T-helper 9 cell (primary cell): ENCODE measurements at places on chromosomes 7 and 10.

GRCh38 chr10:11713963-11714362 is 28.2 kb upstream of the ECHDC3 start:
- no peak for DNase-seq

GRCh38 chr7:47232751-47233412 is 349.0 kb downstream of the TNS3 start:
- no peak for DNase-seq

DNA sequence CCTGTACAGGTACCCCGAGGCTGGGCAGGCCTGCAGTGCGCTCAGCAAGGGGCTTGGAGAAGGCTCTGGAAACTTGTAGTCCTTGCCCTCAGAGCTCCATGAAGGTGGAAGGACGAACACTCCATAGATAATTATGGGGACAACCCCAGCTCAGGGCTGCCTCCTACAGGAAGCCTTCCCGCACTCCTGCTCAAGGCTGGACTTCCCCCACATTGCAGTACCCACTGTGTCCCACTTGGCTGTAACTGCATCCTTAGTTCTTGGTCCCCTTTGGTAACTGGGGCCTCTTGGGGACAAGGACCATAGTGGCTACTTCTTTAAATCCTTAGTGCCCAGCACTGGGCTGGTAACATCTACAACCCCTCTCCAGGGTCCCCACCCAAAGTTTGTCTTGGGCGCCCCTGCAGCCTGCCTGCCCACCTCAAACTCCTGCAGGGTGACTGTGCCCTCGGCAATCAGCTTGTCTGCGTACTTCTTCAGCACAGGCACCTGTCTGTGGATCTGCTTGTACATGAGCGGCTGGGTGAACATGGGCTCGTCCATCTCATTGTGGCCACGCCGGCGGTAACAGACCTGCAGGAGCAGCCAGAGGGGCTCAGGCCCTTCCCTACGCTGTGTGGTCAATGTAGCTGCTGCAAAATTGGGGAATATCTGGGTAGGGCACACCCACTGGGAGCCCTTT is 17.1 kb downstream of the OGDHL start:
- no peak for DNase-seq

GRCh38 chr7:46566097-46566774 is 645.2 kb upstream of the IGFBP3 start:
- no peak for DNase-seq

DNA sequence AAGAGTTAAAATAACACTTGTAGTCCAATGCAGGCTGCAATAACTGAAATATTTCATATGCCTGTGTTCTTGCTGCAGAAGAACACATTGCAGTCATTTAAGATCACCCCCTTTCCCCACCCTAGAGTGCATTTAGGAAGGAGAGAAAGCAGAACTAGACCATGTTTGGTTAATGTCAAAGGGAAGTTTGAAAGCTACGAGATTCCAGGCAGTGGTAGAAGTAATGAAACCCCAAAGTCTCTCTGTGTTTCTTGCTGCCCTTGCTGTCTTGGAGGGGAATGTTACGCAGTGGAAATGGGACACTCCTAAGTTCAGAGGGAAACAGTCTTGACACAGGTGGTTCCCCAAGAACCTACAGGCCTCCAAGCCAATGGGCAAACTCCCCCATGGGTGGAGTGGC is 242.9 kb downstream of the PTEN start:
- DNase-seq: no peak

- no peak for DNase-seq
Measured at GRCh38 chr10:20993389-20993788, 96.3 kb upstream of the NEBL start.

DNA sequence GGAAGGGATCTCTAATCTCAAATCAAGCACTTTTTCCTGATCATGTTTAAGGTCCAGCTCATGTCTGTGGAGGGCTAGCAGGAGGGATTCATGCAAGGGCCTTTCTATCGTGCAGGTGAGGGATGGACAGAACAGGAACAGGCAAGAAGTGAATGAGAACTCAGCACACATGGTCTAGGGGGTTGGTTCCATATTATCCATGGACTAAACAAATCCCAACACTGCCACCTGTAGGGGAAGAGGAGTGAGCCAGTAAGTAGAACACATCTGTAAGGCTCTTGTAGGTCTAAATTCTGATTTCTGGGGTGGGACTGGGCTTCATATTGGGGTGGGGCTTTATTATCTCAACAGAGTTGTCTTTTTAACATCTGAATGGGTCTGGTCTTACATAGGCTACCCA is 138.0 kb upstream of the TARP start:
- DNase-seq: no peak

- DNase-seq: no peak
Measured at GRCh38 chr10:132450466-132450824, 53.4 kb downstream of the PWWP2B start.

GRCh38 chr7:46173476-46174195 is 252.6 kb upstream of the IGFBP3 start:
- DNase-seq: no peak

DNA sequence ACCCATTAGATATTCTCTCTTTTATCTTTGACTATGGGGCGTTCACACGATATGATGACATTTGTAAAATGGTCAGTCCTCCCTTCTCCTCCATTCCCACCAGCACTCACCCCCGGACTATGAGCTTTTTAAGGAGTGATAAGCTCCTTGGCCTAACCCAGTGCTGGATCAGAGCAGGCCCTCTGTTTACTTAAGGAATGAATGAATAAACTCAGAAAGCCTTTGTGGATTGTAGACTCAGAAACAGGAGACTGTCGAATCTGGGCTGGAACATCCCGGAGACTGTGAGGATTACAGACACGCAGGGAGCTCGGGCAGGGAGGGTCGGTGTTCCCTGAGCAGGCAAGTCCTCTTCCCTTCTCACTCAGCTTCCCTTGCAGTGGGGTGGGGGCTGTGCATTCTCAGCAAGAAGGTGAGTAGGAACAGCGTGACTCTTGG is 6.8 kb upstream of the ZCCHC24 start:
- no peak for DNase-seq

DNA sequence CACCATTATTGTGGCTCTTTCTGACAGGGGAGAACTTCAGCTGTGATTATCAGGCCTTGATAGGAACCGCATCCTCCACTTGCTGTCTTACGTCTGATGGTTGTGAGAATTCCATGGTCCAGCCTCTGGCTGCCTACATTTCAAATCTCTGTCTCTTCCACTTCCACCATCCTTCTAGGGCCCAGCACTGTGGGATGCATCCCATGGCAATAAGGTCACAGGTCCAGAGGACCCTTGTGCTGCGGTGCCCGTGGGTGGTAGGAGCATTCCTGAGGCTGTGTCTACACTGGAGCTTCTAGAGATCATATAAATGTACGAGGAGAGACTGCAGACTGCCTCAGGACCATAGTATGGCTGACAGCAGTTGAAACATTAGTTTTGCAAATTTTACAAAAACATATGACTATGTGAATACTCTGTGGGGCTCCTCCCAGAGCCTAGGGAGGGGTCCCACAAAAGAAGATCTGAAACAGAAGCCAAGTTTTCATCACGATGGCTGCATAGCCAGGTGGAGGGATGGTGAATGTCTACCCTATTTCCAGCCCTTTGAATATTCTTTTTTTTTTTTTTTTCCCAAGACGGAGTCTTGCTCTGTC is 11.8 kb downstream of the CALML3 start:
- no peak for DNase-seq

DNA sequence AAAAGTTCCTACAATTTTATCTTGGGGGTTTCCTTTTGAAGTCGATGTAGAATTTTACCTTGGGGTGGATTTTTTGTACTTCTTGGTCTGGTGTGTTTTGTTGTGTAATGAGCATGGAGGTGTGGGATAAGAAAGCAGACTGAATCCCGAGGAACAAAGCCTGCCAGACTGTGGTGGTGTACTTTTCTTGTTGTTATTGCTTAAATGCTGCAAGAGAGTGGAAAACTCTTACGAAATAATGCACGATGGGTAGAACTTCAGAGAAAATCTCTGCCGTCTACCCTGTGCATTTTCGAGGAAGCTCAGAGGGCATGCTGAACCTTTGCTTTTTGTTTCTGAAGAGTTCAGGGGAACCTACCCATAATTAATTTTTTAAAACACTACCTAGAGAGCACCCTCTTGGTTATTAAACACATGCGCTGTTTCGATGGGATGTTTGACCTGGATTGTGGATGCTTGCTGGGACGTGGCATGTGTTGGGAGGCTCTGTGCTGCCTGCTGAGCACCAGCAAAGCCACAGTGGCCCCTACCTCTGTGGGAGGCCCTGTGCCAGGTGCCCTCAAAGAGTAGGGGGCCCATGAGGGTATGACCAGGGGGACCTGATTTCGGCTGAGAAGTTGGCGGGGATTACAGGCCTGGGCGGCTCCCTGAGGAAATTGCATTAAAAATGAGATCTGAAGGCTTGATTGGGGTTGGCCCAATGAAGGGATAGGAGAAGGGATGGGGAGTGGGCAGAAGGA is 94.1 kb downstream of the TCF7L2 start:
- DNase-seq: no peak

DNA sequence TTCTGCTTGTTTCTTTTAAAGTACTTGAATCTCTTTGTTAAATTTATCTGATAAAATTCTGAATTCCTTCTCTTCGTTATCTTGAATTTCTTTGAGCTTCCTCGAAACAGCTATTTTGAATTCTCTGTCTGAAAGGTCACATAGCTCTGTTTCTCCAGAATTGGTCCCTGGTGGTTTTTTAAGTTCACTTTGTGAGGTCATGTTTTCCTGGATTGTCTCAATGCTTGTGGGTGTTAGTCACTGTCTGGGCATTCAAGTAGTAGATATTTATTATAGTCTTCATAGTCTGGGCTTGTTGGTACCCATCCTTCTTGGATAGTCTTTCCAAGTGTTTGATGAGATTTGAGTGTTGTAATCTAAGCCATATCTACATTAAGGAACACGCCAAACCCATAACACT is 1060.6 kb downstream of the LRMDA start:
- DNase-seq: no peak

- DNase-seq: no peak
Measured at GRCh38 chr7:98138672-98139071, 32.0 kb downstream of the LMTK2 start.

- no peak for DNase-seq
Measured at GRCh38 chr10:77359950-77360520, 277.6 kb downstream of the KCNMA1 start.

GRCh38 chr7:101436221-101436735 is 73.6 kb downstream of the COL26A1 start:
- DNase-seq: no peak

GRCh38 chr10:71964743-71965515 is 734 bp downstream of the CHST3 start:
- DNase-seq: no peak

GRCh38 chr10:66321723-66322665 is 603.8 kb upstream of the LRRTM3 start:
- DNase-seq: no peak

GRCh38 chr7:111832174-111832573 is 269.9 kb upstream of the IMMP2L start:
- DNase-seq: no peak

GRCh38 chr7:80335511-80336231 is 176.2 kb downstream of the GNAT3 start:
- DNase-seq: no peak

GRCh38 chr7:27900006-27900405 is 160.0 kb downstream of the TAX1BP1 start:
- DNase-seq: no peak
